Colonic mucosa (tissue), 4 donors: ENCODE measurements at places on chromosomes 7 and 10. TPM values are rescaled to one million over a fixed set of nuclear protein-coding genes. Genes with fewer than 3 reads are reported as not detected.

DNA sequence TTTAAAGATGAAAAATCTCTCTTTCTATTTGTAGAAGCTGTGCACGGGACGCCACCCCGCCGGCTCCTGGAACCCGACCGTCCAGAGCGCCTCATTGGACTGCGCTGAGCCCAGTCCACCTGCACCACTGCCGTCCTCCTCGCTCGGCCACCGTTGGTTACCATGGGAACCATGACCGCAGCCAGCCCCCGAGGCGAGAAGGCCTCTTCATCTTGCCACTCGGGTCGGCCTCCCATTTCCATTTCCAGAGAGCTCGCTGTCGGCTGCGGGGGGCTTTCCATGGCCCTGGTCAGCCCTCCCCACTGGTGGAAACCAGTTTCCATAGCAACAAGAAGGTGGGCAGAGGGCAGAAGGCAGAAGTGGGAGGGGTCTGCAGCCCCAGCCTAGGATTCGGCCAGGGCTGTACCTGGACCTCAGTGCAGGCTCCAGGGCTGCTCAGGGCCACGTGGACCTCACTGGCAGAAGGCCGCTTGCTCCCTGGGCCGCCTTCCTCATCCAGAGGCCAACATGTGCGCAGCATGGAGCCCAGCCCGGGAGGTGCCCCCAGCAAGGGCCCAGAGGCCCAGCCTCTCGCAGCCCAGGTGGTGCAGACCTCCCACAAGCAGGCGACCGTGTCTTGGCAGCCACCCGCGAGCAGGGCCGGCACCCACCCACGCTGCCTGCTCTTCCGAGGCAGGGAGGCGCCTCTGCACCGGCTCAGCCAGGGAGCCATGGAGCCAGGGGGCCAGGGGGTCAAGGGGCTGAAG, 283.5 kb upstream of the PPP2R2D start:
- DNase-seq, result no peak

GRCh38 chr7:71491336-71491735, 359.4 kb downstream of the GALNT17 start:
- no peak for DNase-seq

DNA sequence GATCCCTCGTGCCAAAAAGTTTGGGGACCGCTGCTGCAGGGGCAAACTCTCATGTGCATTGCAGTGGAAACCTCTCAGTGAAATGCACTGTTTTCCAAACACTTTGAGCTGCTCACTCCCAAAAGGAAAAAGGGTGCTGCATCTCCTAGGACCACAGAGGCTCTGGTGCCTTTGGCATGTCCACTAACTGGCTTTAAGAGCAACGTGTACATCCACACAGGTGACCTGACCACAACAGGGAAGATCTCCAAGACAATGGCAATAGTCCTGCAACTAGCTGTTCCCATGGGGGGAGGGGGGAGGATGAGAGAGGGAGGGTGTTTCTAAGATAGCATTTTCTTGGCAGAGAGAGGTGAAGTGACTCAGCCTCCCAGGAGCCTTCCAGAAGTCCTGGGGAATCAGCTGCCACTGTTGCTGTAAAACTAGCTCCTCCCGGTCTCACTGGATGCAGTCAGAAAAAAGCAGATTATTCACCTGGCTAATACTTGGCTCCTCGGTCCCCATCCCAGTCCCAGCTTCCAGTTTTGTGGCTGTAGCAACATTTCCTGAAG, 181.7 kb downstream of the HECW1 start:
- DNase-seq, result no peak

Gene JAKMIP3
- total RNA-seq, result 0.27 TPM

GRCh38 chr10:62769574-62770242, 34.8 kb upstream of the ADO start:
- DNase-seq, result no peak

Gene WDFY4
- total RNA-seq, result 1.6 TPM

Gene BTRC
- 9.9 TPM for total RNA-seq

- DNase-seq, result no peak
Measured at GRCh38 chr7:12694817-12695216, 7.4 kb downstream of the ARL4A start.

GRCh38 chr7:67842571-67842970, 845.9 kb downstream of the TYW1 start:
- no peak for DNase-seq
